Kidney (tissue), 22 donors: ENCODE measurements at places on chromosomes 6 and 20. TPM values are rescaled to one million over a fixed set of nuclear protein-coding genes. Genes with fewer than 3 reads are reported as not detected.

Gene TCP11
- total RNA-seq, result 0.50 TPM

Gene KIF25
- total RNA-seq, result not detected

Gene GTSF1L
- not detected for total RNA-seq

Gene DHX35
- 11.0 TPM for total RNA-seq

Gene HLA-DMA
- total RNA-seq, result 98.5 TPM

Gene MTO1
- total RNA-seq, result 32.8 TPM

Gene SMIM13
- 6.6 TPM for total RNA-seq

Gene BTN1A1
- 0.09 TPM for total RNA-seq

Gene RIMS4
- total RNA-seq, result 0.13 TPM

DNA sequence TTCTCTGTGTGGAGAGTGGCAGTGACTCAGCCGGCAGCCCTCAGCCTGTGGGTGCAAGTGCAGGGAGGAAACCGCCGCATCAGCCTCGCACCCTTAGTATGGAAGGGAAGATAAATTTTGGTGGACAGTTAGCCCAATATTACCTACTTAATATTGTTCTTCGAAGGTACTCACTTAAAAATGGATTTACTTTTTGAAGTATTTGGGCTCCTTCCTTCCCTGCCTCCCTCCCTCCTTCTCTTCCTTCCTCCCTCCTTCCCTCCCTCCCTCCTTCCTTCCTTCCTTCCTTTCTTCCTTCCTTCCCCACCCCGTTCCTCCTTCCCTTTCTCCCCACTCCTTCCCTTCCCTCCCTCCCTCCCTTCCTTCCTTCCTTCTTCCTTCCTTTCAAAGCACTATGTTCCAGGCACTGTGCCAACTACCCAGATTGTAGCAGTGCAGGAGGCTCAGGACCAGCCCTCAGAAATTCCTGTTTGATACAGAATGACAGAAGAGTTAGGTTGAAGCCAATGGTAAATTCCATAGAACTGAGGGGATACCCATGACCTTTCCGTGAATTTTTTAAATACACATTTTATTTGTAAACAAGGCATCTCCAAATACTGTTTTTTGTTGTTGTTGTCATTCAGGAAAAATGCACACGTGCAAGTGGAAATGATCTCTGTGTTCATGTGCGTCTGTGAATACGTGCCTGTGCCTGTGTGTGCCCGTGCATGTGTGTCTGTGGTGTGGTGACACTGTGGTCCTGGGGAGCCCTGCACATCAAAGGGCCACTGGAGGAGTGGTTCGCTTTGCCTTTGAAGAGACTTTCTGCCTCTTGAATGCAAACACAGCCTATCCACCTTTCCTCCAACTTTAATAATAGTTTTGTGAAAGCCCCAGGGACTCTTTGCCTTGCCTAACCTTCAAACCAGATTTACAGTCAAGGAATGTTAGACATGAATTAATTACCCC, 141.7 kb downstream of the EDN3 start:
- no peak overlapping the region for H3K27ac ChIP-seq
- H3K27me3 ChIP-seq, result no peaks in the 10 kb centered on the region
- no peak for DNase-seq
- no peaks in the 10 kb centered on the region for H3K4me1 ChIP-seq
- no peak overlapping the region for H3K4me3 ChIP-seq

GRCh38 chr20:58522666-58523065, 7.5 kb upstream of the APCDD1L start:
- H3K4me1 ChIP-seq, result no peaks in the 10 kb centered on the region
- H3K4me3 ChIP-seq, result peak overlapping the region; percentile 18
- no peaks in the 10 kb centered on the region for H3K27me3 ChIP-seq
- H3K27ac ChIP-seq, result no peak overlapping the region
- no peaks in the 10 kb centered on the region for H3K36me3 ChIP-seq

- no peak overlapping the region for H3K4me3 ChIP-seq
- H3K4me1 ChIP-seq, result no peaks in the 10 kb centered on the region
- no peaks in the 10 kb centered on the region for H3K27me3 ChIP-seq
- DNase-seq, result peak; percentile 67
Observed at GRCh38 chr6:22025468-22026163, 271.2 kb downstream of the PRL start.

- no peak overlapping the region for H3K4me3 ChIP-seq
- H3K36me3 ChIP-seq, result no peaks in the 10 kb centered on the region
- no peaks in the 10 kb centered on the region for H3K4me1 ChIP-seq
Observed at GRCh38 chr20:52540509-52540908, 348.9 kb upstream of the ZFP64 start.

DNA sequence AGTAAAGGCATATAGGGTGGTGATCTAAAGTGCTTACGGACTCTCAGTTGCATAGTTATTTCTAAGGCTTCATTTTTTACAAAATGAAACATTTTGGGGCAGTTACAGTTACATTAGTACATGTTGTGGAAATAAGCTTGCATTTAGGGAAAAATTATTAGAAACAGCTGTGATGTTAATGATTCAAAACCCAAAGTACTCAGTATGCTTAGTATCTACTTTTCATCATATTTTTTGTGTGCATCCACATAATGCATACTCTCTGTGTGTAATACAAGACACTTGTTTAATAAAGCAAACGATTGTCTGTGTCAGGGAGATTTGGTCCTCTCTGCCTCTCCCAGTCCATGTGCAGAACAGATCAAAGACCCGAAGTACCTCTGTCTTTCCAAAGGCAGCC, 11.4 kb upstream of the TBX18 start:
- no peak overlapping the region for H3K27ac ChIP-seq
- peaks cover 46% of the 10 kb centered on the region for H3K27me3 ChIP-seq
- no peaks in the 10 kb centered on the region for H3K36me3 ChIP-seq
- no peak overlapping the region for H3K4me3 ChIP-seq

DNA sequence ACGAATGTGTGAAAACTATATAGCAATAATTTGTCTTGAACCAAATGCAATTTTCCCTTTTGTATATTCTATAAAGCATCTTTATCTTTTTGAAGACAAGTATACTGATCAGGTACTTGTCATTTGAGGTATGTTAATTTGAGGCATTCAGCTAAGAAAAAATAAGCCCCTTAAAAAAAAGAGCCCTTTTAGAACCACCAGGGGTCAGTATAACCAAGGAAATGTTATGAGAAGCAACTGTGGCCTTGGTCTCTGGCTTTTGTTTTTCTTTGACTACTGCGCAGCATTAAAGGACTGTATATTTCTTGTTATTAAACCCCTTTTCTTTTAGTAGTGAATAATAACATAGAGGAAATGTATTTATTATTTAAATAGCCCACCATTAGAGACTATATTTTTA, 43.1 kb downstream of the CD109 start:
- no peak for DNase-seq
- no peak overlapping the region for H3K27ac ChIP-seq
- no peaks in the 10 kb centered on the region for H3K27me3 ChIP-seq
- H3K4me1 ChIP-seq, result no peaks in the 10 kb centered on the region

DNA sequence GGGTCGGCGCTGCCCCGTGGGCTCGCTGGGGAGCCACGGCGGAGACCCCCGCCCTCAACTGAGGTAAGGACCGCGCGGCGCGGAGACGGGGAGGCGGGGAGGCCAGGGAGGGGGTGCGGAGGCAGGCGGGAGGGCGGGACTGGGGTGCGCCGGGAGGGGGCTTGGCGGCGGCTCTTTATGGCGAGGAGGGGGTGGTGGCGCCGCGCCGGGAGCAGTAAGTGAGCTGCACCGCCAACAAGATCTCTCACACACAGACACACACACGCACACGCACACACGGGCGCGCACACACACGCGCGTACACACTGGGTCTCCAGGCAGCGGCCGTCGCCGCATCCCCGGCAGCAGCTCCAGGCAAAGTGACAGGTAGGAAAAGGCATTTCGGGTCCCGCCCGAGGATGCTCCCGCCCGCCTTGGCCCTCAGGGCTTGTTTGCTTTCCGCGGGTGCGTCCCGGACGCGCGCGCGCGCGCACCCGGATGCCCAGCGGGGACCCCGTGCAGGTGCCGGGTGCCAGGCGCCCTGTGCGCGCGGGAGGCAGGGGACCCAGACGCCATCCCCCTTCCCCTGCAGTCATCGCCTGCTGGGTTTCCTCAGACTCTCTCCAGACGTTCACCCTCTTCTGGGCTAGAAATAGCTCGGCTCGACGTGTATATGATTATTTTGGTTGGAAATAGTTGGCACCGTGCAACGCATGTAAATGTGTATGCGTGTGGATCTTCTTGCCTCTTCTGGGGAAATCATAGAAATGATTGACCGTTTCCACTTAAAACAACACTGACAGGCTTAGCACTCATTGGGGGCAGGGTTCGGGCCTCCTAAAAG, at the start of gene PLCB4:
TSS of gene PLCB4 (plus strand) at position 247 of the 823 bp plus-strand sequence. CDS start 238,728 bp downstream, outside the sequence.
- no peaks in the 10 kb centered on the region for H3K36me3 ChIP-seq
- peak within 1 kb of the TSS; percentile 73 for H3K4me3 ChIP-seq
- peak; percentile 79 for DNase-seq
- H3K4me1 ChIP-seq, result peaks cover 6% of the 10 kb centered on the region
- H3K27me3 ChIP-seq, result no peaks in the 10 kb centered on the region

DNA sequence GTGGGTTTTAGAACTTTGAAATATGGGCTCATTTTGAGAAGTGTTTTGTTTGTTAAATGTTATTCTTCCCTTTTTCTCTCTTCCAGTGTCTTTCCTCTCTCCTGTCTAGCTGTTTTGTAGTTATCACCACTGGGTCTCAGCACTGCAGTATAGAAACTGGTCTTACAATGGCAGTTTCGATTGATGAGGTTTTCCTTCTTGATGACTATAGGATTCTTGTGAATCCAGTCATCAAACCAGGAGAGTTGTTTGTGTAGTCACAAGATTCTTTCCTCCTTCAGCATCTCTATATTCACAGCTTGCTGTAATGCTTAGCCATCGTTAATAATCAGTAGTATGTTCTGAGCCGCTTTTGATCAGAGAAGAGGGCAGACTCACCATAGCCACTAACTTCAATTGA, 172.3 kb downstream of the OGFRL1 start:
- no peaks in the 10 kb centered on the region for H3K36me3 ChIP-seq
- no peak for DNase-seq
- no peaks in the 10 kb centered on the region for H3K27me3 ChIP-seq
- H3K4me1 ChIP-seq, result no peaks in the 10 kb centered on the region
- H3K27ac ChIP-seq, result no peak overlapping the region
- H3K4me3 ChIP-seq, result no peak overlapping the region

DNA sequence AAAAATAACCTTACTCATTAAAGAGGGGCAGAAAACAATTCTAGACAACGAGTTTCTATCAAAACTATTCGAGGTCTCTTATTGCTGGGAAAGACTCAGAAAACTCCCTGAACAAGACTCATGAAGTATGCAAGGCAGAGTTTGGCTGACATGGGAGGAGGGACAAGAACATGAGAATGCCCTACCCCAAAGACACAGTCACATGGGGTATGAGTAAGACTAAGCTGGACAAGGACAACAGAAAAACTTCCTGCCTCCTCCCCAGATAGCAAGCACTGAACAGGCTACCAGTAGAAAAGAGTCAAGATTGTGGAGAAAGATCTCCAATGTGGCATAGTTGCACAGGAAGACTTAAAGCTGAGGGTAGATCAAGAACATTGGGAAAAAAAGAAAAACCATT, 39.7 kb upstream of the PHIP start:
- H3K4me1 ChIP-seq, result no peaks in the 10 kb centered on the region
- no peaks in the 10 kb centered on the region for H3K36me3 ChIP-seq
- H3K27ac ChIP-seq, result no peak overlapping the region

- peak overlapping the region; percentile 15 for H3K27ac ChIP-seq
- H3K36me3 ChIP-seq, result no peaks in the 10 kb centered on the region
- H3K4me3 ChIP-seq, result no peak overlapping the region
- H3K27me3 ChIP-seq, result no peaks in the 10 kb centered on the region
- peaks cover 4% of the 10 kb centered on the region for H3K4me1 ChIP-seq
Observed at GRCh38 chr6:110951986-110952794, 6.3 kb upstream of the GTF3C6 start.

GRCh38 chr6:70708448-70708847, 40.8 kb downstream of the SMAP1 start:
- H3K4me3 ChIP-seq, result no peak overlapping the region
- H3K4me1 ChIP-seq, result no peaks in the 10 kb centered on the region
- H3K27me3 ChIP-seq, result no peaks in the 10 kb centered on the region
- H3K27ac ChIP-seq, result no peak overlapping the region

GRCh38 chr20:35135867-35136586, 11.1 kb downstream of the EDEM2 start:
- no peak overlapping the region for H3K4me3 ChIP-seq
- no peak for DNase-seq
- no peaks in the 10 kb centered on the region for H3K4me1 ChIP-seq
- peaks cover under 1% of the 10 kb centered on the region for H3K36me3 ChIP-seq

DNA sequence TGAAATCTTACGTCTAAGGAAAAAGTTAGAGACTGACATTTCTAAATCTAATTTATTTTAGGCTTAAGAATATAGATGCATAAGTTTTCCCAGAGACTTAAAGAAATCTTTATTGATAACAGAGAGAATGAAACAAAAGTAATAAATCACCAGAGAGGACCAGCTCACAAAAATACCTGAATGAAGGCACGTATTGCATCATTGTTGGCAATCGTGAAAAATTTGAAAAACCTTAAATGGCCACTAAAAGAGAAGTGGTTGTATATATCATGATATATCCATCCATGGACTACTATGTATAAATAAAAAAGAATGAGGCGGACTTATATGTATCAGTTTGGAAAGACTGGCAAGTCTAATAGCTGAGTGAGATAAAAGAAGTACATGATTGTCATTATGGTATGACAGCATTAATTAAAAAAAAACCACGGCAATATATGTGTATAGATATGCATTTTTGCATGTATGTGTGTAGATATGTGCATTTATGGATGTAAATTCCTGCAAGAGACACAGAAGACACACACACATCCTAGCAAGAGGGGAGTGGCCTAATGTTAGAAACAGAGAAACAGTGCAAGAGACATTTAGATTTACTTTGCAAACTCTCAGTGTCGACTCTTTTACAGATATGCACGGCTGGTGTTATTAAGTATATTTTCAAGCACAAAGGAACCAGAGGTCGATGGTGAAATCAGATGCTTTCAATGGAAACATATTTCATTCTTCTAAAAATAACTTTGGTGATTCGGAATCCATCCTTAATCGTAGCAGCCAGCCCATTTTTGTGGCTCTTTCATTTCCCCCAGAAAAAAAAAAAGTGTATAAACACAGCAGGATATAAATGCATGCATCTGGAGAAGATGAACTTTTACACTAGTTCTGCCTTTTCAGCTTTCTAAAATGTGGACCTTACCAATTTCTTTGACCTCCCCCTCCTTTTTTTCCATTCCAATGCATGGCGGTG, 156.1 kb upstream of the SALL4 start:
- DNase-seq, result no peak
- H3K4me3 ChIP-seq, result no peak overlapping the region
- no peaks in the 10 kb centered on the region for H3K27me3 ChIP-seq
- H3K4me1 ChIP-seq, result no peaks in the 10 kb centered on the region
- no peaks in the 10 kb centered on the region for H3K36me3 ChIP-seq

- no peaks in the 10 kb centered on the region for H3K36me3 ChIP-seq
- DNase-seq, result peak; percentile 52
- peaks cover 24% of the 10 kb centered on the region for H3K27me3 ChIP-seq
Observed at GRCh38 chr6:13924949-13925881, at the start of gene RNF182. Gene RNF182, plus strand, starts transcription at chr6:13924952. Its CDS starts 52,168 bp downstream, at chr6:13977120.

- H3K4me3 ChIP-seq, result no peak overlapping the region
- H3K4me1 ChIP-seq, result peaks cover under 1% of the 10 kb centered on the region
- peak; percentile 35 for DNase-seq
- H3K27me3 ChIP-seq, result no peaks in the 10 kb centered on the region
Observed at GRCh38 chr6:93580446-93580845, 161.1 kb upstream of the EPHA7 start.

- no peak for DNase-seq
- H3K27me3 ChIP-seq, result no peaks in the 10 kb centered on the region
- no peaks in the 10 kb centered on the region for H3K4me1 ChIP-seq
- H3K36me3 ChIP-seq, result no peaks in the 10 kb centered on the region
- H3K27ac ChIP-seq, result no peak overlapping the region
Observed at GRCh38 chr6:53640361-53640760, 25.2 kb downstream of the KLHL31 start.

- H3K27ac ChIP-seq, result no peak overlapping the region
- DNase-seq, result no peak
- H3K4me3 ChIP-seq, result no peak overlapping the region
- H3K27me3 ChIP-seq, result no peaks in the 10 kb centered on the region
- H3K36me3 ChIP-seq, result no peaks in the 10 kb centered on the region
Observed at GRCh38 chr20:535958-536357, 7.6 kb downstream of the CSNK2A1 start.
